ENCODE measurements at places on chromosomes 2 and 18.

GRCh38 chr18:52888014-52888413 lies 548.0 kb downstream of the DCC start:
- no peak for DNase-seq

DNA sequence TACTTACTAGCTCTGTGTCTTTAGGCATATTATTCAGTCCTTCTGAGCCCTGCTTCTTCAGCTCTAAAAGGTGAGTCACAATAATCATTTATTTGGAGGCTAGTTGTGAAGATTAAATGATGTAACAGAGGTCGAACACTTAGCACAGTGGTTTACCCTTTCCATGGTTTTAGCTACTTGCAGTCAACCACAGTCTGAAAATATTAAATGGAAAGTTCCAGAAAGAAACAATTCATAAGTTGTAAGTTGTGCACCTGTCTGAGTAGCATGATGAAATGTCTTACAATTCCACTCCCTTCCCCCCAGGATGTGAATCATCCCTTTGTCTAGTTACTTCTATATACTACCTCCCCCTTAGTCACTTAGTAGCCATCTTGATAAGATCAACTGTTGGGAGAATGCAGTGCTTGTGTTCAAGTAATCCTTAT lies 217.6 kb upstream of the THUMPD2 start:
- DNase-seq, result no peak

DNA sequence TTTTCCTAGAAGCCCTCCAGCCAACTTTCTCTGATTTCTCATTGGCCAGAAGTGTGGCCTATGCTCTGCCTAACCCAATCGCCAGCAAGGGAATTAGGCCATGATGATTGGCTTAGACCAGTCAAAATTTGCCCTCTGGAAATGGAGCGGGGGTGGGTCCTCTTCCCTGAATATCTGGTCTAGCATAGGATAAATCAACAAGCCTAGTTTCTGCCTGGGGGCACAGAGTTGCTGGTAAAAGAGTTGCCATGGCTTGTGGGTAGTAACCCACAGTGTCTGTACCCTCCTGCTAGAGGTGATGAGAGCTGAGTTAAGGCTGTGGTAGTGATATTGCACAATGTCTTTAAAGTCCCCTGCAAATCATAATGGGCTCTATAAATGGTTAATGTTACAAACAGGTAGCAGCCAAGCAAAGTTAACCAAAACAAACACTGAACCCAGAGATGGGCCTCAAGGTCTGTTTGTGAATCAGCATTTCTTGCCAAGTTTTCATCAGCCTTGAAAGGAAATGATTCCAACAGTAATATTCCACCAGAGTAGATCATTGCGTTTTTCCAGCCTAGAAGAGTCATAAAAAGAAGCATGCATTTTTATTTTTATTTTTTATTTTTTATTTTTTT lies 19.3 kb downstream of the GALM start:
- no peak for DNase-seq

DNA sequence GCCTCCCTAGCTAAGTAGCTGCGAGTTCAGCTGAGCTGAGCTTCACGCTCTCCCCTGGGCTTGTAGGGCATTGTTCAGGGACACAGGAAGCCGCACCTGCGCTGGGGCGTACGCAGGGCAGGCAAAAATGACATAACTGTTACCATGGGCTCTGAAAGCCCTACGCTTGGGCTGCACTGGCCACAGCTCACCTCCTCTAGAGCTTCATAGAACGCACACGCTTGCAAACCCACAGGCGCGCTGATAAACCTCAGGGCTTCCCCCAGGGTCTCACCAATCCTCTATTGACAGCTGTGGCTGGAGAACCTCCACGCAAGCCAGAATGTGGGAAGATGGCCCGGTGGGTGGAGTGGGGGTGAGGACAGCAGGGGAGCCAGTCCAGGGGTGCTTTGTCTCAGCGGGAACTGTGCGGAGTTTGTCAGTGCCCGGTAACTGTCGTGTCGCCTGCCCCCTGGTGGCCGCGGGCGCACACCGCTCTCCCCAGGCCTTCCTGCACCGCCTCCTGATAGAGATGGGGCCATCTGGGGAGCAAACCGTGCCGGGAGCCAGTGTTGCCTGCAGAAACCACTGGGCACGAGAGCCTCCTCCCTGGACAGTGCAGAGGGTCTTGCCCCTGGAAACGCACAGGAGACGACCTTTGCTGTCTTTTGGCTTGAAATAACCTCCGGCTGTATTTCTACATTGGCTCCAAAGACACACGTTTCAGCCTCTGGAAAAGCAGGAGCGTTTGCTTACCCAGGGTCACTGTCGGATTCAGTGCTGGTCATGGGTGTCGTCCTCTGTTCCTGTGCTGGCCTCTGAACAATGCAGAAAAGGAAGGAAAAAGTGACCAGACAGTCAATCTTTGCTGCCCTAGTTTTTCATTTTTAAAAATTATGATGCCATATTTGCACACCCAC lies 17.0 kb upstream of the CIDEA start:
- peak; percentile 89 for DNase-seq

- no peak for DNase-seq
These were observed 140.5 kb downstream of the ST6GAL2 start for GRCh38 chr2:106745468-106745867.

DNA sequence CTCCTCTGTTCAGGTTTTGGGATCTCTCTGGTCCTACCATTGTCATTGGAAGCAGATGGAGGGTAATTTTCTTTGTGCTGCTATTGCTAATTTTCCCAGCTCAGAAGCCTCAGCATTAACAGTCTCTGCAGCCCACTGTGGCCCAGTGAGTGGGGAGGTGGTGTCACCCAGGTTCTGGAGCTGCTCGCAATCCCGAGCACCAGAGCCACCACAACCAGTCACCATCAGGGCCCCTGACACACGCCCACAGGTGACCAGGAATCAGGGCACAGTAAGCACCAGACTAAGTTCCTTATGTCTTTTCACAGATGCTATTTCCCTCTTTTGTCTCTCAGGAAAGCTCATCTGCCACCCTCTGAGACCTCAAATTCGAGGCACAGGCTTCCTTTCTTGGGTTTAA lies 87.9 kb downstream of the SEPTIN10 start:
- no peak for DNase-seq

DNA sequence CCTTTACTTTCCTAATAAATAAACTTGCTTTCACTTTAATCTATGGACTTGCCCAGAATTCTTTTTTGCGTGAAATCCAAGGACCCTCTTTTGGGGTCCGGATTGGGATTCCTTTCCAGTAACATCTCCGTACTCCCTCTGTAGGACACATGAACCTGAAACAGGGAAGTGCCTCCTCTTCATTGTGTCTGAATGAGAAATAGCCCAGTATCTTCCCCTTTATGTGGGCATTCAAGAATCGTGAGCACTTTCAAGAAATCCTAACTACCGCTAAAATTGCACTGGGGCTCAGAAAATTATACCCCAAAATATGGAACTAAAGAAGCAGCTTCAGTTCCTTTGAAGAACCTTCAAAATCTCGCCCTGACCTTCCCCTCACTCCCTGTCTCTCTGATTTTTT lies 7.8 kb upstream of the POMC start:
- no peak for DNase-seq

DNA sequence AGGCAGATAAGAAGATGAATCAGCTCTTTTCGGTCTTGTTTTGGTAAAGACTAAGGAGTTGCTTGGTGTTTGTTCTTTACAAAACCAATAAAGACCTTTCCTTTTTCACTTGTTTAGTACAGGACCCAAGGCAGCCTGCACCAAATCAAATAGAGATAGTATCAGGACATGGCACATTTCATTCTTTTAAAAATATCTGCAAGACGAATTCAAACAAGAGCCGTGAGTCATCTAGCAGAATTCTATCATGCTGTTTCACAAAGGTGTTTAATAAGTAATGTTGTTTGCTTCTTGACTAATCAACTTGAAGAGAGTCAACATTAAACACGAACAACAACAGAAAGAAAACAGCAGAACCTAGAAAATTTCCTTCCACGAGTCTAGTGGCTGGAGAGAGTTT lies 102.8 kb upstream of the TTN start:
- no peak for DNase-seq

- no peak for DNase-seq
These were observed 33.0 kb downstream of the KCNIP3 start for GRCh38 chr2:95329891-95330793.

DNA sequence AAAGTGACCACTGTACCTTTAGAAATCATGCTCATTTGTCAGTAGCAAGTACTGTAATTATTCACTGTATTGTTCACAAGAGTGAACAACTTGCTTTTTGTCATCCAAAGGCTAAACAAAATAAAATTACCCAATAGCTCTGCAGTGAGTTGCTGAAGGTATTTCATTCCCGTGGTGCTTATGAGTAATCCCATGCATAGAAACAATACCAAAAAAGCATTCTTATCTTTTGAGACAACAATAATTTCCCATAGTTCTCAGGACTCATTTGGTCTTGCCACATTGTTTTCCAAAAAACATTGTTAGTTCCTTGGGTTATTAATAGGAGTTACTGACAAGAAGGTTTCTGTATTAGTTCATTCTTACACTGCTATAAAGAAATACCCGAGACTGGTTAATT lies 503.2 kb upstream of the FAM98A start:
- no peak for DNase-seq

DNA sequence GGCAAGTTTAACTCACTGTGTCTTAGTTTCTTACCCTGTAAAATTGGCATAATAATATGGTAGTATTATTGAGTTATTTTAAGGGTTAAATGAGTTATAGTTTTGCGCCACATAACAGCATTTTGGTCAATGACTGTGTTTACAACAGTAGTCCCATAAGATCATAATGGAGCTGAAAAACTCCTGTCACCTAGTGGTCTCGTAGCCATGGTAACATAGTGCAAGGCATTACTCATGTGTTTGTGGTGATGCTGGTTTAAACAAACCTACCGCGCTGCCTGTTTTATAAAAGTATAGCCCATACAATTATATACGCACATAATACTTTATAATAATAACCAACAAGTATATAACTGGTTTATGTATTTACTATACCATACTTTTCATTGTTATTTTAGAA lies 15.8 kb downstream of the UNC80 start:
- no peak for DNase-seq

GRCh38 chr2:62698653-62699052 lies 6.9 kb upstream of the EHBP1 start:
- no peak for DNase-seq

GRCh38 chr2:166573391-166573790 lies 79.3 kb upstream of the SCN7A start:
- peak; percentile 4 for DNase-seq

DNA sequence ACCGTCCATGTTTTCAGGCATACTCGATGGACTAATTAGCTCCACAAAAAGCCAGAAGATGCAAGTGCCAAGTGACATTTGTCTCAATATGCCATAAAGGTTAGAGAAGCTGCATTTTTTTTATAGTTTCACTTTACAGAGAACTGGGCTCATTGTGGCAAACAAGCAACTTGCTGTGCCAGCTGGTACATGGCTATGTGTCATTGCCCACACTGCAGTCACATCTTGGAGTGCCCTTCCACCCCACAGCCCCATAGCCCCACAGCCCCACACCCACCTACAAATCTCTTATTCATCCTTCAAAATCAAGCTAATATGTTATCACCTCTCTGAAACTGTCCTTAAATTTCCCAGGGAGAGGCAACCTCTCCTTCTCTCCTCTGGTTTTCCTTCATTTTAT lies 451.9 kb downstream of the ARHGAP15 start:
- DNase-seq, result no peak

- no peak for DNase-seq
These were observed 371.1 kb downstream of the TXNL1 start for GRCh38 chr18:56267334-56267733.

- DNase-seq, result peak; percentile 52
These were observed 52.9 kb upstream of the APCDD1 start for GRCh38 chr18:10401521-10401920.

GRCh38 chr18:25164848-25165811 lies 186.8 kb downstream of the ZNF521 start:
- DNase-seq, result no peak

DNA sequence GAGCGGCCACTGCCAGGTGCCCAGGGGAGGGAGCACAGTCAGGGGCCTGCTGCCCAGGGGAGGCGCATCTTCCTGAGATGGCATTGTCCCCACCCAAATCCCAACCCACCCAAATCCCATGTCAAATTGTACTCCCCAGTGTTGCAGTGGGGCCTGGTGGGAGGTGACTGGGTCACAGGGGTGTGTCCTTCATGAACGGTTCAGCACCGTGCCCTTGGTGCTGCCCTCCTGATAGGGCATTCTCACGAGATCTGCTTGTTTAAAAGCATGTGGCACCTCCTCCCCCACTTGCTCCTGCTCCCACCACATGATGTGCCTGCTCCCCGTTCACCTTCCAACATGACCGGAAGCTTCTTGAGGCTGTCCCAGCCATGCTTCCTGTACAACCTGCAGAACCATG lies 27.6 kb downstream of the ANKMY1 start:
- DNase-seq, result no peak

GRCh38 chr2:133733901-133734255 lies 165.6 kb upstream of the NCKAP5 start:
- DNase-seq, result no peak

- no peak for DNase-seq
These were observed 32.0 kb upstream of the GPR39 start for GRCh38 chr2:132384491-132385151.

- DNase-seq, result no peak
These were observed 205.1 kb downstream of the TNS1 start for GRCh38 chr2:217797661-217798069.

- DNase-seq, result no peak
These were observed 4.7 kb upstream of the ADNP2 start for GRCh38 chr18:80104364-80104779.

GRCh38 chr2:100470182-100470581 lies at the start of gene NMS:
Gene NMS (plus strand): TSS chr2:100470482. CDS start chr2:100470489, 7 bp downstream.
- DNase-seq, result no peak

GRCh38 chr2:85310330-85310729 lies 17.5 kb downstream of the TGOLN2 start:
- no peak for DNase-seq

- DNase-seq, result no peak
These were observed 974.1 kb upstream of the ACVR2A start for GRCh38 chr2:146870691-146871090.

DNA sequence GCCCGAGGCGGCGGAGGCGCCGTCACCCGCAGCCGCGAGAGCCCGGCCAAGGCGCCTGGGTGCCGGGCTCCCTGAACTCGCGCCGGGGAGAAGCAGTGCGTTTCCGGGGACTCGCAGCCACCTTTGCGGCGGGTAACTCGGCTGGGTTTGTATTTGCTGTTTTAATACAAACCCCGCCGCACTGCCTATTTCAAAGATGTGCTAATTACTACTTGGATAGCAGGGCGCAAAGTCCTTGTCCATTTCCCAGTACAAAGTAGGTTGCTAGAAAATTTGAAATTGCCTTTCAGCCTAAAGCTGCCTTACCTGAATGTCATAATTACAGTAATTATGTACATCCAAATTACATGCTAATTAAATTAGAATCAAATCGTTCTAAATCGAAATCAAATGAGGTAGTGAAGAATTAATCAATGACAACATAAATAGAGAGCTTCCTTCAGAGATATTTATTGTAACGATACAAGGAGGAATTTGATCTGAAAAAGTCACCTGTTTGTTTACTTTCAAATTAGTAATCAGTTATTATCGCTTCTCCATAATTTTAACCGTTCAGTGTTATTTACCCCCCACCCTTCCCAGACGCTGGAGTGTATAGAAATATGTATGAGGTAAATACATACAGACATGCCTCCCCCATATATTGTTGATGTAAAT lies 8.1 kb downstream of the SP9 start:
- peak; percentile 80 for DNase-seq

- no peak for DNase-seq
These were observed 162.8 kb downstream of the TPGS2 start for GRCh38 chr18:36665952-36666351.
